Immature natural killer cell (primary cell): ENCODE measurements at places on chromosomes 5 and 9. TPM values are rescaled to one million over a fixed set of nuclear protein-coding genes. Genes with fewer than 3 reads are reported as not detected.

Gene DRD1
- not detected for polyA plus RNA-seq

Gene AK8
- polyA plus RNA-seq, result 3.3 TPM

Gene ZFP37
- polyA plus RNA-seq, result 1.5 TPM

Gene ZFP2
- polyA plus RNA-seq, result not detected

- no peak for DNase-seq
Measured at GRCh38 chr9:135374591-135374990, 105.0 kb upstream of the PPP1R26 start.

DNA sequence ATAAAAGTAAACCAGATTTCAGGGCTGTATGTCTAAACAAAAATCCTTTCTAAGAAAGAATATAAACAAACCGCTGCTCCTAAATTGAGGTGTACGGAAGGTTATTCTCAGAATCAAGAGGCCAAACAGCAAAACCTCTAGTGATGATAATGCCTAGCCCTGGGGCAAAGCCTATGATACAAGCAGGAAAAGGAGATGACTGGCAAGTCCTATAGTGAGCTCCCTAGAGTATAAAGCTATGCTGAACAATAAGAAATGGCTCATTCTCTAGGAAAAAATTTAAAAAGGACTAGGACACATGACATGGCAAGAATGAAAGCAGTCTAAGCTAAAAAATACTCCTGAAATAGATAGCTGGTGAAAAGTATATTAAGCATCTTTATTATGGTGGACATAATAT lies 187.1 kb downstream of the BNC2 start:
- no peak for DNase-seq

GRCh38 chr5:9268226-9268625 lies 277.6 kb downstream of the SEMA5A start:
- DNase-seq, result no peak
